Upper lobe of right lung (tissue), 1 donor: ENCODE measurements at places on chromosomes 7 and 10. TPM values are rescaled to one million over a fixed set of nuclear protein-coding genes. Genes with fewer than 3 reads are reported as not detected.

Gene PPP1R3C
- total RNA-seq: 15.1 TPM

Gene CDH23
- 10.9 TPM for total RNA-seq

Gene ARMC3
- total RNA-seq: not detected

Gene MRPS33
- 27.4 TPM for total RNA-seq

Gene EPHB6
- total RNA-seq: 12.8 TPM

DNA sequence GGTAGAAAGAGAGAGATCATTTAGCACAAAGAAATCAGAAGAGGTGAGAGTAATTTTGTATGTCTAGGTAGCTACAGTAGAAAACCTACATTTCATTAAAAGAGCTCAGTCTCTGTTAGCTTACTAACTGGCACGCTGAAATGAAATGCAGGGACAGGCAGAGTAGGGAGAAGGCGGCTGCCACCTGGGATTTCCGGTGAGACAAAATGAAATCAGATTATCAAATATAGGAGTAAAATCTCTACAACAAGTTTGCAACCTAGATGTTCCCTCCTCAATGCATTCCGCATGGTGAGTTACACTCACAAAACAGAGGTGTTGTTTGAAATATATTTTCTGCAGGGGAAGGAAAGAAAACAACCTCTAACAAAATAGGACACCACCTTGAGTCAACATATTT lies 55.9 kb downstream of the VOPP1 start:
- H3K4me3 ChIP-seq: no peak overlapping the region
- H3K4me1 ChIP-seq: peaks cover 6% of the 10 kb centered on the region
- DNase-seq: no peak
- no peak overlapping the region for H3K27ac ChIP-seq
- peaks cover 22% of the 10 kb centered on the region for H3K36me3 ChIP-seq

- H3K4me3 ChIP-seq: peak overlapping the region; percentile 28
- no peaks in the 10 kb centered on the region for H3K36me3 ChIP-seq
- peak overlapping the region; percentile 80 for H3K27ac ChIP-seq
- no peaks in the 10 kb centered on the region for H3K27me3 ChIP-seq
- peaks cover 26% of the 10 kb centered on the region for H3K4me1 ChIP-seq
Observed at GRCh38 chr10:61993711-61994401, 92.4 kb downstream of the ARID5B start.

- no peak overlapping the region for H3K4me3 ChIP-seq
- no peaks in the 10 kb centered on the region for H3K4me1 ChIP-seq
- peaks cover 8% of the 10 kb centered on the region for H3K27me3 ChIP-seq
- DNase-seq: no peak
- no peak overlapping the region for H3K27ac ChIP-seq
Observed at GRCh38 chr7:142332421-142332820, 74.6 kb upstream of the PRSS58 start.

- H3K27me3 ChIP-seq: no peaks in the 10 kb centered on the region
- H3K4me3 ChIP-seq: no peak overlapping the region
- H3K36me3 ChIP-seq: no peaks in the 10 kb centered on the region
- H3K27ac ChIP-seq: peak overlapping the region; percentile 24
- no peak for DNase-seq
Observed at GRCh38 chr10:22681783-22682183, 32.6 kb downstream of the PIP4K2A start.

DNA sequence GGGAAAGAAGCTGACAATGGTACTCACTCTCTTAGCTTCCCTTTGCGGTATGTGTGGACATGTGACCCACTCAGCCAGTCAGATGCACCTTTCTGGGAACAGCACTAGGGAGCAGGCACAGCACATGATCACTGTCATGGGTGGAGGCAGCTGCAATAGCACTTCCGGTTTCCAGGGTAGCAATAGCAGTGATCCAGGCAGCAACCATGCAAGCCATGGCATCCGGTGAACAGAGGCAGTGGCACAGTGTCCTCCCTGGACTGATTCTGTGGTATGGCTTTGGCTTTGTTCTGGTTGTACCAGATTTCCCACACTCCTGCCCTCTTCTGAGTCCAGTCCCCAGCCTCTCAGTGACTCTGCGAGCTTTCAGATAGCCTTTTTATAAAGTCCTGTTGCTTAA lies 86.8 kb upstream of the NAMPT start:
- H3K4me3 ChIP-seq: no peak overlapping the region
- no peaks in the 10 kb centered on the region for H3K4me1 ChIP-seq
- DNase-seq: peak; percentile 71
- no peak overlapping the region for H3K27ac ChIP-seq

DNA sequence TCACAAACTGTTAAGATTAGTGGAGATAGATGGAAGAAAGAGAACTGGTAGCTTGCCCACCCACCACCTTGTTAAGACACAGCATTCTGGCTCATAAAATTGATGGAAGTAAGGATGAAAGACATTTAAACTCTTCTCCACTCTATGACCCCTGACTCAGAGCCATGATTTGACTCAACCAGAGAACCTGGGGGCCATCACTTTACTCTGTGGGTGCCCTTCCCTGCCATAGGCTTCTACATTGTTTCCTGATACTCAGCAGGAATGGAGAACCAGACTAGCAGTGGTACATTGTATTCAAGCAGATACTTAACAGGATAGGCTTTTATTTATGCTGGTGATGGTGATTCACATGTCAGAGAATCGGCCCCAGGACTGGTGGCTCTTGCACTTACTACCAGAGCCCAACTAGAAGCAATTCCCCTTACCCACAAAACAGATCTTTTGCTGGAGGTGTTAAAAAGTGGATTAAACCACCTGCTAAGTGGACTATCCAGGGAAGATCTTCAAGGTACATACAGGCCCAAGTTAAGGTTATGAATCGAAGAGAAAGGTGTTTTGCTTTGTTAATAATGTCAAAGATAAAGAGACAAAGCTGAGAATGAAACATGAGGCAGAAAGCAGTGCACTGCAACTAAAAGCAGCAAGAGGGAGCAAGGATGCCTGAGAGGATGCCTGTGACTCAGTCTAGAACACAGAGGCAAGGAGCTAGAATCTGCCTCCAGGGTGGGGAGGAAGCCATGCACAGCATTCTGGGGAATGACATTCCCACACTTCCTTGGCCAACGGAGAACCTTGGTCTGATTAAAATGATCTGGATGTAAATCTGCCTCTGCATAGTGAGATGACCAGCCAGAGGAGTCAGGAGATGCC lies 36.0 kb upstream of the GLI3 start:
- no peak overlapping the region for H3K27ac ChIP-seq
- no peaks in the 10 kb centered on the region for H3K36me3 ChIP-seq
- H3K4me3 ChIP-seq: no peak overlapping the region

GRCh38 chr7:153383781-153384180 lies 624.2 kb downstream of the ACTR3B start:
- no peaks in the 10 kb centered on the region for H3K36me3 ChIP-seq
- peaks cover 4% of the 10 kb centered on the region for H3K4me1 ChIP-seq
- no peak overlapping the region for H3K4me3 ChIP-seq
- DNase-seq: no peak

GRCh38 chr7:157272351-157273207 lies 64.2 kb upstream of the DNAJB6 start:
- H3K4me1 ChIP-seq: peaks cover 20% of the 10 kb centered on the region
- H3K4me3 ChIP-seq: no peak overlapping the region
- no peaks in the 10 kb centered on the region for H3K27me3 ChIP-seq
- peak; percentile 58 for DNase-seq

GRCh38 chr10:29353305-29353704 lies 64.4 kb downstream of the LYZL1 start:
- no peak for DNase-seq
- no peak overlapping the region for H3K4me3 ChIP-seq

DNA sequence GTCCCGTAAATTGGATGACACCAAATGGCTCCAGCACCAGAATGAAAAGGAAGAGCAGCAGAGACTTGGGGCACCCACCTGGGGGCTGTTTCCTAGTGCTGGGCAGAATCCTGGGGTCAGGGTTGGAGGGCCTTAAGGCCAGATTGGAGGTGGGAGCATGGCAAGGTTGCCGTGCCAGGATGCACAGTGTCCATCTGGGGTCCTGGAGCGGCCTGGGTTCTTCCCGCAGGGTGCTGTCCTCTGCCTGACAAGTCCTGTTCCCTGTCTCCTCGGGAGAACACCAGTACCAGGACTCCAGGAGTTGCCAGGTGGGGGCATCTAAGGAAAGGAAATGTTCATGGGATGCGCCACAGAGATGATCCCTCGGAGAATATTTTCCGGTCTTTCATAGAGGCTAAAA lies 42.8 kb downstream of the MGMT start:
- no peaks in the 10 kb centered on the region for H3K4me1 ChIP-seq
- no peaks in the 10 kb centered on the region for H3K36me3 ChIP-seq

DNA sequence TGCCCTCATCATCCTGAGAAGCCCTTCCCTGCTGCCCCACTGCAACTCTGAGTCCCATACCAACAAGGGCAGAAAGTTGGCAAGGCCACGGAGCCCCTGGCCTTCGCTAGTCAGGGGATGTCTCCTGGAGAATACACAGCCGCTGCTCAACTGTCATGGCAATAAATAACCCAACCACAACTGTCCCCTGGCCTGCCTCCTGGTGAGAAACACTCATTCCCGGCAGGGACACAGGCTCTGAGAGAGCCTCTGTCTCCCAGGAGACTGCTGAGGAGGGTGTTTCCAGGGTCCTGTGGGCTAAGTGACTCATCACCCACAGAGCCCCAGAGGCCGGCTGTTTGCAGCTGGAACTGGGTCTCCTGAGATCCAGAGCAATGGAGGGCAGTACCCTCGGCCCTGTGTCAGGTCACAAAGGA lies 354.1 kb downstream of the TNS3 start:
- DNase-seq: no peak
- no peak overlapping the region for H3K4me3 ChIP-seq
- H3K36me3 ChIP-seq: no peaks in the 10 kb centered on the region
- H3K27ac ChIP-seq: no peak overlapping the region
